K562 (cell line): ENCODE measurements at places on chromosomes 4 and X. TPM values are rescaled to one million over a fixed set of nuclear protein-coding genes. Genes with fewer than 3 reads are reported as not detected.

Gene MID2
- 0.07 TPM in 1 of 2 replicates, not detected in the other for total RNA-seq

Gene NRK
- total RNA-seq: 0.07 and 0.09 TPM in 2 replicates

Gene BBS12
- total RNA-seq: 3.0 and 3.1 TPM in 2 replicates

Gene AR
- 0.04 and 0.07 TPM in 2 replicates for total RNA-seq

Gene GAGE1
- 608 and 670 TPM in 2 replicates for total RNA-seq

Gene COX7B2
- 0.47 TPM in 1 of 2 replicates, not detected in the other for total RNA-seq

Gene PCDH18
- total RNA-seq: 0.09 and 0.11 TPM in 2 replicates

Gene TMPRSS11D
- not detected in 2 replicates for total RNA-seq

Gene TRPC3
- 0.13 and 0.20 TPM in 2 replicates for total RNA-seq

Gene STOX2
- not detected in 2 replicates for total RNA-seq

Gene PDZD4
- total RNA-seq: 0.38 TPM in 1 of 2 replicates, not detected in the other

Gene NEXMIF
- total RNA-seq: not detected in 2 replicates

Gene CXXC4
- not detected in 2 replicates for total RNA-seq

Gene TCEAL7
- total RNA-seq: 0.13 TPM in 1 of 2 replicates, not detected in the other

Gene FHDC1
- total RNA-seq: 0.16 and 0.18 TPM in 2 replicates

Gene MAGED4B
- 0.54 TPM in 1 of 2 replicates, not detected in the other for total RNA-seq

Gene TMEM150C
- 0.07 TPM in 2 replicates for total RNA-seq

Gene MAGEB17
- 0.16 and 0.25 TPM in 2 replicates for total RNA-seq
